Smooth muscle cell of bladder (primary cell): ENCODE measurements at places on chromosomes 11 and 22. TPM values are rescaled to one million over a fixed set of nuclear protein-coding genes. Genes with fewer than 3 reads are reported as not detected.

GRIA4 gene
- under 0.01 TPM in 1 of 2 replicates, not detected in the other for total RNA-seq

PHOX2A gene
- total RNA-seq: not detected in 2 replicates

NR1H3 gene
- 21.1 and 23.5 TPM in 2 replicates for total RNA-seq

ALDH3B1 gene
- total RNA-seq: 24.9 and 28.6 TPM in 2 replicates

MYRF gene
- total RNA-seq: under 0.01 and 0.65 TPM in 2 replicates

RBFOX2 gene
- total RNA-seq: 147 and 164 TPM in 2 replicates

SMTNL1 gene
- total RNA-seq: not detected in 2 replicates

CWF19L2 gene
- total RNA-seq: 8.2 and 10.9 TPM in 2 replicates

ACRV1 gene
- total RNA-seq: not detected in 2 replicates

RAB3IL1 gene
- 4.3 and 5.9 TPM in 2 replicates for total RNA-seq

DEFB131B gene
- not detected in 2 replicates for total RNA-seq
